Kidney tubule cell (primary cell): ENCODE measurements at places on chromosomes 5 and 9.
A peak's percentile ranks its signal among the peaks of the same experiment; 100 is the strongest.

- no peak for DNase-seq
These were observed 244.9 kb upstream of the MVB12B start for GRCh38 chr9:126081746-126082145.

GRCh38 chr5:108730617-108731340 lies 16.9 kb upstream of the FER start:
- DNase-seq, result no peak

DNA sequence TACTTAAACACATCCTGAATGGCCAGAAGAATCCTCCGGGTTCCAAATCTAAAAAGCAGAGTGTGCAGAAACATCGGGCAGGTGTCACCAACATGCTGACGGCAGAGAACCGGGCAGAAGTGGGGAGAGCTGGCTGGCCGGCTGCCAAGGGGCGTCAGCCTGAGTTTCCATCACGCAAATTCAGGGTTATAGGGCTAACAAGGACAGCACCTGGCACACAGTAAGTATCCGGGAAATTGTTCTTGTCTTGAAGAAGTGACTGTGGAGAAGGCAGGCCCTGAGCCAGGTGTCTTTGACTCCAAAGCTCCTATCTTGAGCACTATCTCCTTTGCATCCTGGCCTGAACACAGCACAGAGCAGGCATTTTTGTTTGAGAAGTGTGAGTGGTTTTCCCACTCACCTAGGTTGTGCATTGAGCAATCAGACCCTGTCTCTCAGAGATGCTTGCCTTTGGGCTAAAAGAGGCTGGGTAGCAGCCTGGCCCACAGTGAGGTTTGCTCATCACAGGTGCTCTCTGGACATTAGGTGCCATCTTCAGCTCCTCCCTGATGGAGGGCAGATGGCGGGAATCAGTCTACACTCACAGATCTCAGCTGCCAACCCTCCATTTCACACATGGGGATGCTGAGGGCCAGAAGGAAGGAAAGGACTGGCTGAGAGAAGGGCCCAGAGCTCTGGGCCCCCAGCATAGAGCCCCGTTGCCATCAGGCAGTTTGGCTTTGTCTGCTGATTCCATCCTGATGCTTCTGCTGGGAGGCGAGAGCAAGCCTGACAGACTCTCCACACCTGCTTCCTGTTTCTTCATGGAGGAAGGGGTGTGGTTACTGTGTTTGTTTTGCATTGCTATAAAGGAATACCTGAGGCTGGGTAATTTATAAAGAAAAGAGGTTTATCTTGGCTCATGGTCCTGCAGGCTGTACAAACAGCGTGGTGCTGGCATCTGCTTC lies 52.8 kb downstream of the WHRN start:
- no peak for DNase-seq

DNA sequence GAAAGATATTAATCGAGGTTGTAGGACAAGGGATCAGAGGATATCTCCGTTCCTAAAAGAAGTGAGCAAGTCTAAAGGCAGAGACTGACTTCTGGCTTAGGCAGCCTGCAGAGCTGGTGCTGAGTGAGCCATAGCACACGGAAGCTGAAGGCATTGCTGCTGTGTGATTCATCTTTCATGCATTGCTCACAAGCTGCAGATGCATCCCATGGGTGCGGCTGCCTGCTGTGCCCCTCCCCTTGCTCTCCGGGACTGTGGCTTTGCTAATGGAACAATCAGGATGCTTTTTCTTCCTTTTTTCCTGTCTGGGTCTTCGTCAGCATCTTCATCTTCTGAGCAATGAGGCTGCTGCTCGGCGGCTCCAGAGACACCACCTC lies 341.4 kb downstream of the DIRAS2 start:
- peak; percentile 95 for DNase-seq

- DNase-seq, result no peak
These were observed 71.2 kb downstream of the UNC13B start for GRCh38 chr9:35232867-35233544.

DNA sequence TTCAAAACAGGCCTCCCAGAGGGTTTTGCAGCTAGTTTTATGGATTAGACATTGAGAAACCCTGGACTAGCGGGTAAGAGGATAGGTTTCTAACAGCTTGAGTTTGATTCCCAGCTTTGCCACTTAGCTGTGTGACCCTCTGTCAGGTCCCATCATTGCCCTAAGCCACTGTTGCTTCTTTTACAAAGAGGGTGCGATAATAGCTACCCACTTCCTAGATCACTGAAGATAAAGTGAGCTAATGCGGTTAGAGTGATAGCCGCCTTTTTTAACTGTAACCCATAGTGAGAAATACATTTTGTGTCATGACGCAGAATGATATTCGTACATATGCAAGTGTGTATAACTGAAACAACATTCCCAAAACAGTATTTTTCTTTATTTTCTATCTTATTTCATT lies 40.3 kb downstream of the CSF1R start:
- no peak for DNase-seq

DNA sequence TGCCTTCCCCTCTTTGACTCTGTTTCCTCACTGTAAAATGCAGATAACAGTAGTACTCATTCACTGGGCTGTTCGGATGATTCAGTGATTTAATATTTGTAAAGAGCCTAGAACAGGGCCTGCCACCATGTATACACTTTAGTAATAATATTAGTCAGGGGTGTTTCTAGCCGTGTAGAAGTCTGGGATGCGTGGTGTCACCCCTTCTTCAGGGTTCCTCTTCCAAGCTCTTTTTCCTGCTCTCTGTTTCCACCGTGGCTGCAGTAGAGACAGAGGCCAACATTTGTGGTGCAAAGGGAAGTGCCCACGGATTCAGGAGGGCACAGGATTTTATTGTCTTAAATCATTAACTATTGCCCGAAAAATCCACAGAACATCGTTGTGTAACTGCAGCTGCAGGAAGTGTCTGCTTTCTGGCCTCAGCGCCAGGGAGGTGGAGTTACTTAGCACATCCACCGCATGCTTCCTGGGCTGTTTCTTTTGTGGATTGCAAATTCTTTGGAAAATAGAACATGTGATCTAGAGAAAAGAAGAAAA lies 61.7 kb downstream of the TRIO start:
- DNase-seq, result peak; percentile 91

DNA sequence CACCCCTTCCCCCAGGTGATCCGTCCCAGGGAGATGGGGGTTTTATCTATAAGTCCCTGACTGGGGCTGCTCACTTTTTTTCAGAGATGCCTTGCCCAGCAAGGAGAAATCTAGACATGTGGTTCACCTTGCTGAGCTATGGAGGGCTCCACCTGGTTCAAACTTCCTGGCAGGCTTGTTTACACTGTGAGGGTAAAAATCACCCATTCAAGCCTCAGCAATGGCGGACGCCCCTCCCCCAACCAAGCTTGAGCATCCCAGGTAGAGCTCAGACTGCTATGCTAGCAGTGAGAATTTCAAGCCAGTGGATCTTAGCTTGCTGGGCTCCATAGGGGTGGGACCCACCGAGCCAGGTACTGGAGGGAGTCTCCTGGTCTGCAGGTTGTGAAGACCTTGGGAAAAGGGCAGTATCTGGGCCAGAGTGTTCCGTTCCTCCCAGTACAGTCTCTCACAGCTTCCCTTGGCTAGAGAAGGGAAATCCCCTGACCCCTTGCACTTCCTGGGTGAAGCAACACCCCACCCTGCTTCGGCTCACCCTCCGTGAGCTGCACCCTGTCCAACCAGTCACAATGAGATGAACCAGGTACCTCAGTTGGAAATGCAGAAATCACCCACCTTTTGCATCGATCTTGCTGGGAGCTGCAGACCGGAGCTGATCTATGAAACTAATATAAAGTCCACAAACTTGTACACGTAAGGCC lies 231.7 kb downstream of the CTNND2 start:
- DNase-seq, result no peak

DNA sequence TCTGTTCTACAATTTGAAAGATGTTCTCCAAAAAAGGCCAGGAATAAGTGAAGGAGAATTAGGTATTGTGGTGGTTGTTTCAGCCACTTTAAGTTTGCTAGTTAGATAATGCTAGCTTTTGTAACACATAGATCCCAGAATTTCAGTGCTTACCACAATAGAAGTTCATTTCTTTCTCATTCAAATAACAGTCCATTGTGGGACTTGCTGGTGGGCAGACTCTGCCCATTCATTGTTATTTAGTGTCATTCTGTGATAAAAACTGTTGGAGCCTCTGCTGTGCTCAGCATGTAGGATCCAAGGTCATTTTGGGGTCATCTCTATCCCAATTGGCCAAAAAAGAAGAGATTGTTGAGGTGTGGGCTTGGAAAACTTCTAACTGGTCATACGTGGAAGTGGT lies 106.8 kb downstream of the CCDC192 start:
- no peak for DNase-seq

GRCh38 chr9:93541581-93542349 lies 34.6 kb upstream of the PHF2 start:
- no peak for DNase-seq

GRCh38 chr5:124606543-124606942 lies 139.9 kb downstream of the ZNF608 start:
- DNase-seq, result no peak

GRCh38 chr9:4220346-4220745 lies 79.5 kb downstream of the GLIS3 start:
- DNase-seq, result peak; percentile 69

DNA sequence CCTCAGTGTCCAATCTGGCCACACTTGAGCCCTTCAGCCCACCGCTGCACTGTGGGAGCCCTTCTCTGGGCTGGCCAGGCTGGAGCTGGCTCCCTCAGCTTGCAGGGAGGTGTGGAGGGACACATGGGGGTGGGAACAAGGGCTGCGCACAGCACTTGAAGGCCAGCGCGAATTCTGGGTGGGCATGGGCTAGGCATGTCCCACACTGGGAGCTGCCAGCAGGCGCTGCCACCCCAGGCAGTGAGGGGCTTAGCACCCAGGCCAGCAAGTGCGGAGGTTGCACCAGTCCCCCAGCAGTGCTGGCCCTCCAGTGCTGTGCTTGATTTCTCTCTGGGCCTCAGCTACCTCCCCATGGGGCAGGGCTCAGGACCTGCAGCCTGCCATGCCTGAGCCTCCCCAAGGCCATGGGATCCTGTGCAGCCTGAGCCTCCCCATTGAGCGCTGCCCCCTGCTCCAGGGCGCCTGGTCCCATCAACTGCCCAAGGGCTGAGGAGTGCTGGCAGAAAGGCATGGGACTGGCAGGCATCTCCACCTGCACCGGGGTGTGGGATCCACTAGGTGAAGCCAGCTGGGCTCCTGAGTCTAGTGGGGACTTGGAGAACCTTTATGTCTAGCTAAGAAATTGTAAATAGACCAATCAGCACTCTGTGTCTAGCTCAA lies 148.2 kb downstream of the EMB start:
- no peak for DNase-seq

DNA sequence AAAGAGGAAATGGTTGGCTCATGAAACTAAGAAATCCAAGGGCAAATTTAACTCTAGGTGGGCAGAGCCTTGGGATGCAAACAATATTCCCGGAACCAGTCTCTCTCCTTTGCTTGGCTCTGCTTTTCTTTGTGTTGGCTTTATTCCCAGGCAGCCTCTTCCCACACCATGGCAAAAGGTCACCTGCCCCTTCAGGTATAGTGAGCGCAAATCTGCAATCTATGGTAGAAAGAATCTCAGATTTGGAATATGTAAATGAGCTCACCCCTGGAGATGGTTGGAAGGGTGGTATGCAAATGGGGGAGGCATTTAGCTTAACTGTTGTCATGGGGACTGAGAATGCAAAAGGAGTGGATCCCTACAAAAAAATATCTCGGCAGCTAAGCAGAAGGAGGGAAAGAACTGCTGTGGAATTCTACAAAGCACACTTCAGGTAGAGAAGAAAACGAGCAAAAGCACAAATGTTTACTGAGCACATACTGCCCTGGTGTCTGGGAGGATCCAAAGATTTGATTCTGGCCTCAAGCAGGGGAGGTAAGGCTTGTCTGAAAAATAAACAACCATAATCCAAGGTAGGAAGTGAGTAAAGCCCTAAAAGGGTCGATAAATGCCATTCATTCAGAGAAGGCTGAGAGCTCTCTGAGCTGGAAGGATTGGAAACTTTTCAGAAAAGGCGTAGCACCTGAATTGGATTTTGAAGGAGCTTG lies 139.7 kb downstream of the TLE1 start:
- no peak for DNase-seq

GRCh38 chr9:127180457-127181314 lies 58.3 kb upstream of the ANGPTL2 start:
- no peak for DNase-seq

DNA sequence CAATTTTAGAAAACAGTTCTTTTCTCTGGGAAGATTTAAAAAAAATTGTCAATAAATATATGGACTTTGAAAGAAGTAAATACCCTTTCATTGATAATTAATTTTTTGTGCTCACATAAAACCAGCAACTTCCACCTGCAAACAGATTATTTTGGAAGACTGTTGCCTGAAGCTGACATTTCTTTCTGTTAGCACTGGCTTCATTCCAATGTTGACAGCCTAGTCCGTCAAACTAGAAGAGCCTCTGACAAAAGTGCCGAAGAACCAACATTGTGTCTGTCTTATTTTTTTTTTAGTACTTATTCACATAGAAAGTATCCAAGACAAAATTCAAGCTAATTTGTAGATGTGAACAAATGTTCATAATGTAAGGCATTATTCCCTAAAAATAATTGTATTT lies 108.6 kb upstream of the TMEM161B start:
- no peak for DNase-seq

- no peak for DNase-seq
These were observed 88.0 kb upstream of the ANKH start for GRCh38 chr5:14959399-14960119.
